ENCODE measurements at places on chromosomes 5 and 9.

DNA sequence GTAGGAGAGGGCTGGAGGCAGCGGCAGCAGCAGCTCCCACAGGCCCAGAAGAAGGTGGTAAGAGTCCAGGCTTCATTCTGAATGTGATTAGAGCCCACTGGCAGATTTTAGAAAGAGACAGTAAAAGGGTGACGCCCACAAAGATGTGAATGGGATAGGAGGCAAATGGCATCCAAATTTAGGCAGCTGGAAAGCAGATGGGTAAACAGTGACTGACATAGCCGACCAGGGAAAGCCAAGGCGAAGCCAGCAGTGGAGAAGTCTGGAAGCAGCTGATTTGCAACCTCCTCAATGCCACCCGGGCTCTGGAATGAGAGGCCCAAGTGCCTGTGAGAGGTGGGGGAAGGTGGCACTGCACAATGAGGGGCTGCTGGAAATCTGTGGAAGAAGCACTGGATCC, 103.3 kb downstream of the C5orf15 start:
- no peak for DNase-seq

DNA sequence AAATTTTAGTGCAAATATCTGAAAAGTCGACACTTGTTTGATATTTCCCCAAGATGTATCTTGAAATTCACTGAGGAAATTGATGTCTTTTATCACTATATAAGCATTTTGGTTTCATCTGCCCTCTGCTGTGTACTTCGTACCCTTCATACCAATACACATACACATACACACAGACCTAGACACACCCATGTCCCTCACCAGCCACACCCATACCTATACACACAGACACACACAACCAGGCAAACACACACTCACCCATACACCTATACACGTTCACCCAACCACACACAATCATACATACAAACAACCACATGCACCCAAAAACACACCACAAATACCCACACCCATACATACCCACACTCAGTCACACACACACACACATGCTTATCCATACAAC, 367.8 kb downstream of the HINT1 start:
- no peak for DNase-seq

GRCh38 chr5:146799671-146800070, 78.9 kb downstream of the PPP2R2B start:
- no peak for DNase-seq

DNA sequence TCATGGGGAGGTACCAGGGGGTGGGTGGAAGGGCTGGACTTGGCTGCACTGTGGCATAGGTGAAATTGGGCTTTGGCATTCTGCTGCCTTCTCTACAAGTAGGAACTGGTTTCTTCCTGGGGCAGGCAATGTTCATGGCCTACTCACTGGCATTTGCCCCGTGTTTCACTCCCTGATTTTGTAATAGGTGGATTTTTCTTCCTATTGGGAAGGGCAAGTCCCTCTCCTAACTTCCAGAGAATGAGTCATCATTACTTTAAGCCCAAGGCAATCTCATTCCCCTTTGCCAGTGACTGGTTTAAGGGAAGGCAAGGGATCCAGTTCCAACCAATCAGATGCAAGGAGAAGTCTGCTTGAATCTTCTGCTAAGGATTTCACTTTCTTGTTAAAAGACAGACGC, 67.9 kb upstream of the ANKRD55 start:
- DNase-seq, result no peak

- no peak for DNase-seq
These were observed 15.6 kb downstream of the RABL6 start for GRCh38 chr9:136823136-136824046.

DNA sequence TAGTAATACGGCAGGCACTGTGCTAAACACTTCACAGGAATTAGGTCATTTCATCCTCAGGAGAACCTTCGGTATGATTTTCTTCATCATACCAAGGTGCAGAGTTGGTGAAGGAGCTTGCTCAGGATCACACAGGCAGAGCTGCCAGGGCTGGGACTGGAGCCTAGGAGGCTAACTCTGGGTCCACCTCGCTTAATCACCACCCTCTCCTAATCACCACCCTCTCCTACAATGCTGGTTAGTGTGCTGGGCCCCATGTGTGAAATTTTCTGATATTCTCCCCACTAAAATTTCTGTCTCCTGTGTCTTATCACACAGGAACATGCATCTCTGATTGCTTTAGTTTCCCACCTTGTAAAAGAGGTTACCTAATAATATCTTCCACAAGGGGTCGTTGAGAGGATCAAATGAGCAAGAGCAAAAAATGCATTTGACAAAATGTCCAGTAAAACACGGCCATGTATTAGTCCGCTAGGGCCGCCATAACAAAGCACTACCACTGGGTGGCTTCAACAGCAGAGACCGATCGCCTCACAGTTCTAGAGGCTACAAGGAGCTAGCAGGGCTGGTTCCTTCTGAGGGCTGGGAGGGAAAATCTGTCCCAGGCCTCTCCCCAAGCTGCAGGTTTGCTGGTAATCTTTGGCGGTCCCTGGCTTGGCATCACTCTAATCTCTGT, 128.2 kb upstream of the NFIB start:
- DNase-seq, result no peak

Data from CD4-positive, alpha-beta T cell treated with Interferon alpha-2 for 1 hour (primary cell).